MV-4-11 (cell line): ENCODE measurements at places on chromosomes 7 and 10.
A peak's percentile ranks its signal among the peaks of the same experiment; 100 is the strongest.

- DNase-seq: no peak
Observed at GRCh38 chr10:121036431-121036830, 185.3 kb downstream of the WDR11 start.

GRCh38 chr10:9786576-9786975, 1231.1 kb upstream of the CELF2 start:
- no peak for DNase-seq

- peak; percentile 69 for DNase-seq
Observed at GRCh38 chr10:123134915-123135414, 805 bp upstream of the HMX3 start.

DNA sequence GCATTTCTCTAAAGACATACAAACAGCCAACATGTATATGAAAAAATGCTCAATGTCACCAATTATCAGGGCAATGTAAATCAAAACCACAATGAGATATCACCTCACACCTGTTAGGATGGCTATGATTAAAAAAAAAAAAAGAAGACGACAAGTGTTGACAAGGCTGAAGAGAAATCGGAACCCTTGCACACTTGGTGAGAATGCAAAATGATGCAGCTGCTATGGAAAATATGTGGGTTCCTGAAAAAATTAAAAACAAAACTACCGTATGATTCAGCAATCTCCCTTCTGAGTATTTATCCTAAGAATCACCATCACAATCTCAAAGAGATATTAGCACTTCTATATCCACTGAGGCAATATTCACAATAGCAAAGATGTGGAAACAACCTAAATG, 11.3 kb downstream of the LMBR1 start:
- DNase-seq: no peak

DNA sequence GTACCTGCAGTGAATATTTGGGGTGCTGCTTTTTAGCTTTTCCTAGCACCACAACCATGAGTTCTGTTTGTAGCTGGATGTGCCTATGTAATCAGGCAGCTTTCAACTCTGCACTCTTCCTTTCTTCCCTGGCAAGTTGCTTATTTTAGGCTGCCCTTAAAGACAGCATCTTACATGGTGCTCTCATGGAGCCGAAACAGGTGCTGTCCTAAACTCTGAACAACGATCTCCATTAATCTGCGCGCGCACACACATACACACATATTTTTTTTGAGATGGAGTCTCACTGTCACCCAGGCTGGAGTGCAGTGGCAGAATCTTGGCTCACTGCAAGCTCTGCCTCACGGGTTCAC, 9.1 kb downstream of the RPS24 start:
- no peak for DNase-seq

- DNase-seq: no peak
Observed at GRCh38 chr10:119758448-119759195, 32.8 kb downstream of the INPP5F start.

DNA sequence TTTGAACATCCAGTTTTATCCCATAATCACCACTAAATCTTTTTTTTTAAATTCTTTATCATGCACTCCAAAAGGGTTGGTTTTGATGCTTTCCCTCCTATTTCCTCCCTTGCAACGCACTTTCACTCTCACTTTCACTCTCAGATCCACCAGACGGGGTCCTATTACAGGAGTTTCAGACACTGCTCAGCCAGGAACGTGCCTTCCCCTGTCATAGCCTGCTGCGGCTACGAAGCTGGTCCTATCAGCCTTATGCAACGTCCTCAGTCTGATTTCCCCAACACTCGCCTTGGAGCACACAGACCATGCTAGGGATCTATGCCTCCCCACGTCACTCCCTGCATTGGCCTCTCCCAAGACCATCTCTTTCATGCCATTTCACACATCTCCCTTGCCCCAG, 23.4 kb downstream of the ZPBP start:
- peak; percentile 63 for DNase-seq

- DNase-seq: peak; percentile 75
Observed at GRCh38 chr7:2099048-2099957, 133.4 kb downstream of the MAD1L1 start.

DNA sequence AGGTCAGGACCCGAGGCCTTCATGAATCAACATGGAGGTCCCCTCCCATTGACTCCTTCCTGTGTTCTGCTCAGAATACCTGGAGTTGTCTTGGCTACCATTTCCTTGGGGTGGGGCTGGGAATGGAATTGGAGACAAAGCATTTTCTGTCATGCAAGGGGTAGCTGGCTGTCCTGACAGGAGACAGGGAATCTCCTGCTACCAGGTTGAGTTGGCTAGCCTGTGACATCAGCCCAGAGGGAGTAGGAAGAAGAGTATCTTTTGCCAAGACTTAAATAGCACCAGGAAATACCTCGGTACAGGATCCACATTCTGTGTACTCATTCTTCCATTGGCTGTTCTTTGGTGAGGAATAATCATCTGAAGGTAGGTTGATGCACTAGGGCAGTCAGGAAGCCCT, 4.9 kb downstream of the ZDHHC16 start:
- no peak for DNase-seq

- no peak for DNase-seq
Observed at GRCh38 chr7:50817561-50817960, 34.9 kb upstream of the GRB10 start.

- DNase-seq: peak; percentile 51
Observed at GRCh38 chr7:24965831-24966708, 13.9 kb downstream of the OSBPL3 start.

DNA sequence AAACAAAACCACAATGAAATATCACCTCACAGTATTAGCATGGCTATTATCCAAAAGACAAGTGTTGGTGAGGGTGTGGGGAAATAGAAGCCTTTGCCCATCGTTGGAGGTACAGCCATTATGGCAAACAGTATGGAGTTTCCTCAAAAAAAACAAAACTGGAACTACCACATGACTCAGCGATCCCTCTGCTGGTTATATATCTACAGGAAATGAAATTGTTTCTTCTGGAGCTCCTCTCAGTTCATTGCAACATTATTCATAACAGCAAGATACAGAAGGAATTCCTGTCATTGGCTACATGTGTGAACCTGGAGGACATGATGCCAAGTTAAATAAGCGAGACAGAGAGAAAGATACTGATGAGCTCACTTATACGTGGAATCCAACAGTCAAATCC, 2.4 kb upstream of the UBE3C start:
- DNase-seq: peak; percentile 89

DNA sequence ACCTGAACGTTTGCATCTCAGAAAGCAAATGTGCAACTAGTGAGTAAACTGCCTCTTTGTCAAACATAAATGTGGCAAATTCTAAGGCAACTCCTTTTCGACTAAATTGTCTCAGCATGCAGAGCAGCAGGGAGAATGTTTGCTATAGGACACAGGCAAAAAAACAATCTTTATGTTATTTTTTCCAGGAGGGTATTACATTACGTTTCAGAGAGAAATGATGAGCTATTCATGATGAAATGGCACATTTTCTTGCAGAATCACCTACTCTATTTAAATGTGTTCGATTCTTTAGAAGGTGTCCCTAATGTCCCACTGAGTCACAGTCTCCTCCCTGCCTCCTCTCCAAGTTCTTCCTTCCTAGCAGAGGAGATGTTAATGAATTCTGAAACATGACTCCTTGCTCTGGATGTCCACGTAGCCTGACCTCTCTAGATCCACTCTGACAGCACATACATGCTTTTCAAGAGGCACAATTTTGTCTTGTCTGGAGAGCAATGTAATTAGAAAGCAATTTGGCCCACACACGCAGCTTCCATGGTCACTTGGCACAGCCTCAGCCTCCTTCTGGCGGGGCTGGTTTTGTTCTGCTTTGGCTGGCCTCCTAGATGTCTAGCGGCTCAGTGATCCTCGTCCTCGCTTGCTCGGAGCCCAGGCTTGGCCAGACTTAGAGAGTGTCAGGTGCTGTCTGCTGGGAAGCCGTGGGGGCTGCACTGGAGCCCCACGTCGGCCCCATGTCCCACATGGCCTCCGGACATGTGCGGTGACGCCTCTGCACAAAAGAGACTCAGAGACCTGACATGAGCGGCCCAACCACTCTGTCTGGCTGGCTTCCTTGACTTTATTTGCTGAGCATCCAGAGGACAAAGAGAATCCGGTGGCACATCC, 125.7 kb upstream of the ZNF438 start:
- DNase-seq: no peak

DNA sequence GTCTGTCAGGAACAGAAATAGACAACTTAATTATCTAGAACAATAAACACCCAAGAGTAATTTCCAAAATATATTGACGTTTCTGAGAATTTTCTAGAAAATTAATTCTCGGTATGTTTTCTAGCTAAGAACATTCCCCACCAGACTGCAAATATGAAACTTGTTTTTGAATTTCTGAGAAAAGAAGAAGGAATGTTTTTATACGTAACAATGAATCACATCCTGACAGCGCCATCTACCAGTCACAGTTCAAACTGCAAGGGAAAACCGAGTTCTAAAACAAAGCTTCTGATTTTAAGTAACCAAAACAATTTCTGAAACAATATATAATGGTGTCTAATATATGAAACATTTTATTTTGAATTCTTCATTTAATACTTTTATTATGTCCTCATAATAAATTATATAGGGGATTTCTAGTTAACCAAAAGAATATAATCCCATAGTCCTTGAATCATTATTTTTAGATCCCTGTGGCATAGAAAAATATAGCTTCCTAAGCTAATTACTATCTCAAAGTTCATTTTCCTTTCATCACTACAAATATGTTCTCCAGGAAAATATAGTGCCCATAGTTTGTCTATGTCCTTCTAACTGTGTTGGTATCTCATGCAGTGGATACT, 34.5 kb upstream of the MEOX2 start:
- DNase-seq: peak; percentile 0

- DNase-seq: no peak
Observed at GRCh38 chr7:4048336-4048735, 633.8 kb upstream of the FOXK1 start.

GRCh38 chr7:100604028-100604975, 2.1 kb downstream of the PCOLCE start:
- peak; percentile 74 for DNase-seq

DNA sequence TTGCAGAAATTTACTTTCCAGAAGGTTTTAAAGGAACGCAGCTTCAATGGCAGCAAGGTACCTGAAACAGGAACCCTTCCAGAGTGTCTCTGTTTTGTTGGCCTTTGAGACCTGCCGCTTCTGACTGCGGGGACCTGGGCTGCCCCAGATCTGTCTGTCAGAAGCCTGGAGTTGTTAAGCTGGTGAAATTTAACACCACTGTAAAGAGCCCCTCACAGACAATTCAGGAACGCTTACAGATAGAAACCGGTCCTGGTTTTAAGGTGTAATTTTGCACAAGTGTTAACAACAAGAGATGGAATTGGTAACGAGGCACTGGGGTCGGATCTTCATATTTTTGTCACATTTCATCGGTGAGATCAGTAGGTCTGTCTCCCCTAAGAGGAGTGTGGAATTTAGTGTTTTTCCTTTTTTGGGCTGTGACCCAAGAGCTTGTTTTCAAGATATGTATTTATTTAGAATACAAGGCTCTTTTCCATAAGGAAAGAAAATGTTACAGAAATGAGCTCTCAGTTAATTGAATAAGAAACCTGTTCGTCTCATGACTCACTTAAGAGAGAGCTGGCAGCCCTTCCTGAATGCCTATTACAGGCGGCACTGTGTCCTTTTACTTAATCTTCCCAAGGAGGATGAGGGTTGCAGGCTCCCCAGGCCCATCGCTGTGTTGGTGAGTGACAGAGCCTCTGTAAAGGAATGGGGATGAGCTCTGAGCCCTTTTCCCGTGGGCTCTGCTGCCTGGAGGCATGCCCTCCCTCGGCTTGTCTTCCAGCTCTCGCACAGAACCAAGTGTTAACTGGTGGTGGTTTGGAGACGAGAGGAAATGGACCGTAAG, 168.7 kb downstream of the CUX1 start:
- no peak for DNase-seq

- no peak for DNase-seq
Observed at GRCh38 chr7:151081170-151082101, 827 bp upstream of the FASTK start.

DNA sequence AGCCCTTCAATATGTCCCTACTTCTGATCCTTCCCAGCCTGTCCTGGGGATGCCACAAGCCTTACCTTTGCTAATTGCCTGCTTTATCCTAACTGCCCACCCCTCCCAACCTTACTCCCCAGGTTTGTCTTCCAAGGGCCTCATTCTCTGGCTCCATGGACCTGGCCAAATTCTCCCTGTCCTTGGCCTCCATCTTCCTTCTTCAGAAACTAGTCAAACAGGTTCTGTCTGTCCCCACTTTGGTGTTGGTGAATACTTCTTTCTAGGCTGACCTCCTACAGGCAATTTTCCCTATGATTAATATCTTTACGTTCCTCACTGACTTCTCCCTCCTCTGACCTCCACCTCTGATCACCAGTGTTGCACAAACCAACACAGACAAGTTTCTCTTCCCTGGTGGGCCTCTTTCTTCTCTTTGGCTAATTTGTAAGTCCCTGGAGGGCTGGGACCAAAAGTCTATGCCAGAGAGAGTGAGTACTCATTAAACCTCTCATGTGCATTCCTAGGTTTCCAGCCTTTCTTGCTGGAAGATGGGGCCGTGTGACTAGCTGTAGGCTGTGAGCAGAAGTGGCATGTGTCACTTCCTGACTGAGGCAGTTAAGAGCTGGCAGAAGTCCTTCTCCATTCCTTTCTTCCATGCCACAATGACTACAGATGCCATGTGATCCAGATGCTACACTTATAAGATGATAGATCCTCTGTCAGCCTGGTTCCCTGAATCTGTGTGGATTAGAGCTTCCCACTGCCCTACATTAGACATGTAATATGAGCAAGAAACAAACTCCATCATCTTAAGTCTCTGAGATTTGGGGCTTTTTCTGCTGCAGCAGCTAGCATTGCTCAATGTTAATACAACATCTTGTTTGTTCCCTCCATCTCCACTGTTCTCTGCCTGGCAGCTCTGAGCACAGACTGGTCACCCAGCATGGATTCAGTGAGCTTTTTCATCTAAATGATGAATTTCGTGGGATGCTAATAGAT, 382.7 kb downstream of the RPS24 start:
- DNase-seq: no peak

DNA sequence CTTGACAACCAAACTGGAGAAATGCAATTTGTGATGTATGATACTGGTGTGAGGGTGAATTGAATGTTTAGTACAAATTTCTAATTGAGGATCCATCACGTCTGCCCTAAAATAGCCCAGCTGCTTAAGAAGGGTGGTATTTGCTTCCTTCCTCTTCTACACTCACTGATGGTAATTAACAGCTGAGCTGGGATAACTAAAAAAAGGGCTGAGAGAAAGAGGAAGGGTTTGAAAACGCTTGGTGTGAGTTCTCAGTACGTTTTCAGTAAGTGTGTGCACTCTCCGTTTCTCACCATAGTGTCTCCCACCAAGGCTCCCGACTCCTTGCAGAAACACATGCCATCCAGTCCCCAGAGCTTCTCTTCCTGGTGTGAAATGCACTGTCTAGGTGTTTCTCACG, 54.3 kb downstream of the MAP3K8 start:
- DNase-seq: peak; percentile 92

GRCh38 chr7:2845034-2845592, 1.0 kb upstream of the GNA12 start:
- DNase-seq: no peak

GRCh38 chr10:60998932-60999331, 54.9 kb upstream of the RHOBTB1 start:
- DNase-seq: no peak

DNA sequence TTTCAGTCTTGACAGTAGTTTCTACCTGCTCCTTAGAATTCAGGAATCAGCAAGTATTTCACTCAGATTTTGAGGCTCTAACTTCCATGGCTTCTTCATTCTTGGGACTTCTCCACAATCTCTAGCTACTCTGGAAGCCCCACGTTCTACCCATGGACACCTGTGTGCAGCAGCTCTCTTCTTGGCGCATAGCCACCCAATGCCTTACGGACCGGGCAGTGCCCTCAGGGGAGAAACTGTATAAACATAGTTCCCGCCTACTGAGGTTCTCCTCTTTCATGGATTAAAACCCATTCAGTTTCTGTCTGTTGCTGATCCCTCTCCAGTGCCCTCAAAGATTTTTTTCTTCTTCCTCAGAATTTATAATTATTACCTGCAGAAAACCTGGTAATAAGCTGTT, 177.1 kb downstream of the SORCS1 start:
- no peak for DNase-seq
